ENCODE measurements at places on chromosomes 1 and 21. TPM values are rescaled to one million over a fixed set of nuclear protein-coding genes. Genes with fewer than 3 reads are reported as not detected.

WNT3A gene
- total RNA-seq = not detected

ATAD3C gene
- 1.7 TPM for total RNA-seq

HSPG2 gene
- not detected for total RNA-seq

SPRR2D gene
- not detected for total RNA-seq

- H3K27me3 ChIP-seq = no peaks in the 10 kb centered on the region
- peaks cover 15% of the 10 kb centered on the region for H3K36me3 ChIP-seq
- H3K4me1 ChIP-seq = peaks cover 11% of the 10 kb centered on the region
Observed at GRCh38 chr1:93253516-93253915, 73.0 kb downstream of the CCDC18 start.

DNA sequence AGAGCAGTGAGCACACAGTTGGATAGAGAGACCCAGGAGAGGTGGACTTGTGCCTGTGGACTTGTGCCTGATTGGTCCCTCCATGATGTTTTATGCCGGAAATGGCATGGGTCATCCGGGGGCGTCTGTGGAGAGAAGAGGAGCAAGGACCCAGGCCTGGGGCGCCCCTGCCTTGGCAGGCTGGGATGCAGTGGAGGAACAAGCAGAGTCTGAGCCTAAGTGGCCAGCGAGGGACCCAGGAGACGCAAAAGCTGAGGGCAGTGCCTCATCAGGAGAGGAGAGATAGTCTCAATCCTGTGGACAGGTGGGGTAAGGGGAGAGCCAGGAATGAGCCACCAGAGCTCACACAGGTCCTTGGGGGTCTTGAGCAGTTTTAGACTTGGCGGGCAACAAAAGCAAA, 146.9 kb downstream of the PCBP3 start:
- DNase-seq = no peak
- H3K36me3 ChIP-seq = no peaks in the 10 kb centered on the region
- H3K27ac ChIP-seq = no peak overlapping the region
- H3K4me3 ChIP-seq = no peak overlapping the region

GRCh38 chr1:174580801-174581200, 133.0 kb downstream of the GPR52 start:
- no peak overlapping the region for H3K4me3 ChIP-seq
- no peak for DNase-seq
- H3K36me3 ChIP-seq = peaks cover 20% of the 10 kb centered on the region
- peaks cover 14% of the 10 kb centered on the region for H3K4me1 ChIP-seq

GRCh38 chr21:38159355-38159754, 97.4 kb upstream of the KCNJ15 start:
- no peaks in the 10 kb centered on the region for H3K4me1 ChIP-seq
- peak; percentile 66 for DNase-seq
- no peaks in the 10 kb centered on the region for H3K36me3 ChIP-seq
- H3K27me3 ChIP-seq = peaks cover 10% of the 10 kb centered on the region
- no peak overlapping the region for H3K4me3 ChIP-seq

DNA sequence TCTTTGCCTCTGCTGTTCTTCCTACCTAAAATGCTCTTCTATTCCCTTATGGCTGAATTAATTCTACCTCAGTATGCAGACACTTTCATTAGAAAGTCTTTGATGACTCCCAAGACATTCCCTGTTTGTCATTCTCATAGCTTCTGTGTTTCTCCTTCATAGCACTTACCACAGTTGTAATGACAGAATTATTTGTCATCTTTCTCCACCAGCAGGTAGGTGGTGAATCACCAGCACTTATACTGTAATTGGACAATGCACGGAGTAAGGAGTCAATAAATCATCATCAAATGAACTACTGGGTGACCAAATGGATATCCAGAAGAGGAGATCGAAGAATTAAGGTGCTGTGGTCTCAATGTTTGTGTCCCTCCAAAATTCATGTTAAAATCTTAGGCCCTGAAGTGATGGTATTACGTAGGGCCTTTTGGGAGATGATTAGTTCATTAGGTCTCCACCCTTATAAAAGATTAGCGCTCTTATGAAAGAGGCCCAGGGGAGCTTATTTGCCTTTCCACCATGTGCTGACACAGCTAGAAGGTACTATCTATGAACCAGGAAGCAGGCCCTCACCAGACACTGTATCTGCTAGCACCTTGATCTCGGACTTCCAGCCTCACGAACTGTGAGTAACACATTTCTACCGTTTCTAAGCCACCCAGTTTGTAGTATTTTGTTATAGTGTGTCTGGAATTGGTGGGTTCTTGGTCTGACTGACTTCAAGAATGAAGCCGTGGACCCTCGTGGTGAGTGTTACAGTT, 2.4 kb upstream of the CCT8 start:
- peaks cover 20% of the 10 kb centered on the region for H3K36me3 ChIP-seq
- H3K27ac ChIP-seq = peak overlapping the region; percentile 96
- H3K4me1 ChIP-seq = peaks cover 60% of the 10 kb centered on the region
- peak overlapping the region; percentile 78 for H3K4me3 ChIP-seq
- no peaks in the 10 kb centered on the region for H3K27me3 ChIP-seq
- no peak for DNase-seq

GRCh38 chr21:36725793-36726386, 27.0 kb downstream of the SIM2 start:
- H3K27ac ChIP-seq = no peak overlapping the region
- no peaks in the 10 kb centered on the region for H3K36me3 ChIP-seq
- DNase-seq = no peak
- no peaks in the 10 kb centered on the region for H3K4me1 ChIP-seq
- no peak overlapping the region for H3K4me3 ChIP-seq
- peaks cover 11% of the 10 kb centered on the region for H3K27me3 ChIP-seq

- H3K4me1 ChIP-seq = peaks cover 29% of the 10 kb centered on the region
- H3K27ac ChIP-seq = no peak overlapping the region
- no peak overlapping the region for H3K4me3 ChIP-seq
- peaks cover 5% of the 10 kb centered on the region for H3K27me3 ChIP-seq
Observed at GRCh38 chr1:227777156-227777555, 38.3 kb upstream of the PRSS38 start.

GRCh38 chr1:19613171-19613703, 30.9 kb upstream of the NBL1 start:
- H3K4me1 ChIP-seq = peaks cover 15% of the 10 kb centered on the region
- H3K4me3 ChIP-seq = no peak overlapping the region
- H3K27ac ChIP-seq = no peak overlapping the region

DNA sequence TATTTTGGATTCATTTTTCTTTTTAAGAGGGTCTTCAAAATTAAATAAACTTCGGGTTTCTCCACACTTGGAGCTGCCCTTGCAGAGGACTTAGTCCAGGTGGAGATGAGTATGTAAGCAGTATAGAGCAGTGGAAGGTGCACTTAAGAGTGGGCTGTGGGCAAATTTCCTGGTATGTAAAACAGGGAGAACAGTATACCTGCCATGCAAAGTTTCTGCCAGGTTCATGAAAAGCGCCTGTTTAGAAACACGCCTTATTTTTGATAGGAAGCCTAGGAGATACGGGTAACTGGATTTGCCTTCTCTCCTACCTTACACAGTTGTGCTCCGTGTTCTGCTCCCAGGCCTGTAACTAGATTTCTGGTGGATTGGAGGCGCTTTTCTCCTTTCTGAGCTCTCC, 1.2 kb downstream of the KDM4A start:
- H3K4me3 ChIP-seq = peak overlapping the region; percentile 92
- H3K4me1 ChIP-seq = peaks cover 29% of the 10 kb centered on the region
- DNase-seq = no peak
- peaks cover 26% of the 10 kb centered on the region for H3K36me3 ChIP-seq
- H3K27ac ChIP-seq = peak overlapping the region; percentile 88
- H3K27me3 ChIP-seq = no peaks in the 10 kb centered on the region

- no peaks in the 10 kb centered on the region for H3K36me3 ChIP-seq
- no peak overlapping the region for H3K4me3 ChIP-seq
- H3K27me3 ChIP-seq = peaks cover 12% of the 10 kb centered on the region
- DNase-seq = no peak
- H3K27ac ChIP-seq = no peak overlapping the region
- no peaks in the 10 kb centered on the region for H3K4me1 ChIP-seq
Observed at GRCh38 chr1:37647281-37647680, 12.6 kb upstream of the RSPO1 start.

GRCh38 chr1:223730479-223731132, 18.3 kb downstream of the CAPN2 start:
- DNase-seq = no peak
- H3K27me3 ChIP-seq = no peaks in the 10 kb centered on the region
- peak overlapping the region; percentile 63 for H3K27ac ChIP-seq
- H3K4me1 ChIP-seq = peaks cover 58% of the 10 kb centered on the region
- no peak overlapping the region for H3K4me3 ChIP-seq

DNA sequence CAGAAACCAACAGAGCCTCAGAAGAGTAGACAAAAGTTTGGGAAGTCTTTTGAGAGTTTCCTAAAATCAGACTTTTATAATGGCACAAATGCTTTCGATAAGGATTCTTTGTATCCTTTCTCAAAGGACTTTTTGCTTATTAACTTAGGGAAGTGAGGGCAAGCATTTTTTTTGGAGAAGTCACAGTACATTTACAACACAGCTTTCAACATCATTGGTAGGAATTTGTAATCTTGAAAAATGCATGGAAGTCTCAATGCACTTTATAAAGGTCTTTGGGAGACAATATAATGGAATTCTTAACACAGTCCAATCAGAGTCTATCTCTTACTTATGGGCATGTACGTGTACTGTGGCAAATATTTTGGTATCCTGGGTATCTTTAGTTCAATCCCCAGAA, 325.8 kb upstream of the NR5A2 start:
- H3K4me3 ChIP-seq = no peak overlapping the region
- H3K36me3 ChIP-seq = no peaks in the 10 kb centered on the region
- peaks cover 19% of the 10 kb centered on the region for H3K27me3 ChIP-seq
- H3K27ac ChIP-seq = no peak overlapping the region

DNA sequence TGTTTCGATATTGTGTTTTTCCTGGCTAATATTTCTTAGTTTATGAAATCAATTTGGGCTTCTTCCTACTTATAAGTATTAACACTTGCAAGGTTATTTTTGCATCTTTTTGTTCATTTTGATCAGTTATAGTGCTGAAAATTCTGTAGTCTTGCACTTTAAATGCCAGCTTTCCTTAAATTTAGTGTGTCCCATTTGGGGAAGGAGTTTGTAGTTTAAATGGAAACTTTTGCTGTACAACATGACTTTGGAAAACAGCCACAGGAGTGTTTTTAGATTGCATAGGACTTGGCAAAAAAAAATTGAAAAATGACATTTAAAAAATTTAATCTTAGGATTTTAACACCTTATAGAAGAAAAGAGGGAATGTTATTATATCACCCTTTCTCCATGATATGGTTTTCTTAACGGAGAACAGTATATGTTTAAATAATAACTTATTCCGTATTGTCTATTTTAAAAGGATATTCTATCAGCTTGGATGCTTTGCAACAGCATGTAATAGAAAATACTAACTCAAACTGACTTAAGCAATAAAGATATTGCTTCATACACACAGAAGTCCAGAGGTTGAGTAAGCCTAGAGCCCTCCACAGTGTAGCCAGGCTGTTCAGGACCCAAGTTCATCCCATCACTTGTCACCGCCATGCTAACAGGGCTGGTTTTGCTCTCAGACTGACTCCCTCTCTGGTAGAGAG, 53.8 kb downstream of the LYPLAL1 start:
- H3K4me1 ChIP-seq = no peaks in the 10 kb centered on the region
- no peak overlapping the region for H3K27ac ChIP-seq
- H3K36me3 ChIP-seq = peaks cover 4% of the 10 kb centered on the region
- H3K27me3 ChIP-seq = no peaks in the 10 kb centered on the region
- DNase-seq = no peak
- H3K4me3 ChIP-seq = no peak overlapping the region

- peak overlapping the region; percentile 91 for H3K27ac ChIP-seq
- peak overlapping the region; percentile 89 for H3K4me3 ChIP-seq
- H3K27me3 ChIP-seq = no peaks in the 10 kb centered on the region
- peaks cover 57% of the 10 kb centered on the region for H3K4me1 ChIP-seq
- no peak for DNase-seq
- H3K36me3 ChIP-seq = peaks cover 19% of the 10 kb centered on the region
Observed at GRCh38 chr1:43975249-43975961, 645 bp downstream of the ATP6V0B start.

GRCh38 chr1:67188137-67188536, 21.9 kb downstream of the IL23R start:
- DNase-seq = no peak
- no peaks in the 10 kb centered on the region for H3K36me3 ChIP-seq
- no peaks in the 10 kb centered on the region for H3K4me1 ChIP-seq
- H3K27ac ChIP-seq = no peak overlapping the region
- no peaks in the 10 kb centered on the region for H3K27me3 ChIP-seq

GRCh38 chr1:1471389-1472052, at the start of gene ATAD3B:
ATAD3B (plus strand) TSS chr1:1471765; CDS start chr1:1471885, 120 bp downstream.
- H3K4me3 ChIP-seq = peak within 1 kb of the TSS; percentile 93
- peak within 1 kb of the TSS; percentile 86 for H3K27ac ChIP-seq
- H3K27me3 ChIP-seq = no peaks in the 10 kb centered on the region
- peak; percentile 93 for DNase-seq
- H3K36me3 ChIP-seq = no peaks in the 10 kb centered on the region
- H3K4me1 ChIP-seq = peaks cover 11% of the 10 kb centered on the region

DNA sequence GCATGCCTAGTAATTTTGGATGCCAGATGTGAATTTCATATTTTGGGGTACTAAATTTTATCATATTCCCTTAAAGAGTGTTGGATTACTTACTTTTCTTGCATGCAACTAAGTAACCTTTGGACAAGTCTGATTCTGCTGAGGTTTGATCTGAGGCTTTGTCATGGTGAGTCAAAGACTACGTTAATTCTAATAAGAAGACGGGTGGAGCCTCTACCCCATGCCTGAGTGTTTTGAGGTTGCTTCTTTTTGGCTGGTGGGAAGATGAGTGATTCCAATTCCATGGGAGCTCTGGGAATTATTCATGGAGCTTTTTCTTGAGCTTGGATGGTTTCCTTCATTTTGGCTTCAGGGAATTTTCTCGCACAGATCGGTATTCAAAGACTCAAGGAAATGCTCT, 11.6 kb upstream of the PCP4 start:
- H3K4me1 ChIP-seq = no peaks in the 10 kb centered on the region
- H3K4me3 ChIP-seq = no peak overlapping the region
- H3K36me3 ChIP-seq = no peaks in the 10 kb centered on the region
- no peak for DNase-seq
- H3K27me3 ChIP-seq = peaks cover 3% of the 10 kb centered on the region

- H3K27me3 ChIP-seq = no peaks in the 10 kb centered on the region
- H3K27ac ChIP-seq = peak overlapping the region; percentile 94
- H3K36me3 ChIP-seq = peaks cover 23% of the 10 kb centered on the region
- H3K4me3 ChIP-seq = peak overlapping the region; percentile 61
Observed at GRCh38 chr1:116777831-116778830, 23.9 kb downstream of the CD2 start.

GRCh38 chr1:154182344-154183045, 9.4 kb downstream of the TPM3 start:
- H3K27me3 ChIP-seq = no peaks in the 10 kb centered on the region
- DNase-seq = peak; percentile 85
- H3K27ac ChIP-seq = peak overlapping the region; percentile 88
- peaks cover 54% of the 10 kb centered on the region for H3K4me1 ChIP-seq
- peak overlapping the region; percentile 99 for H3K4me3 ChIP-seq
- H3K36me3 ChIP-seq = peaks cover 29% of the 10 kb centered on the region

All from natural killer cell treated with Interleukin-12 subunit alpha and Interleukin-12 subunit beta and Interleukin-15 and Interleukin-18, amount 100 ng/mL, for 72 hours (primary cell).